Immature natural killer cell (primary cell): ENCODE measurements at places on chromosomes 3 and 15. TPM values are rescaled to one million over a fixed set of nuclear protein-coding genes. Genes with fewer than 3 reads are reported as not detected.

DNA sequence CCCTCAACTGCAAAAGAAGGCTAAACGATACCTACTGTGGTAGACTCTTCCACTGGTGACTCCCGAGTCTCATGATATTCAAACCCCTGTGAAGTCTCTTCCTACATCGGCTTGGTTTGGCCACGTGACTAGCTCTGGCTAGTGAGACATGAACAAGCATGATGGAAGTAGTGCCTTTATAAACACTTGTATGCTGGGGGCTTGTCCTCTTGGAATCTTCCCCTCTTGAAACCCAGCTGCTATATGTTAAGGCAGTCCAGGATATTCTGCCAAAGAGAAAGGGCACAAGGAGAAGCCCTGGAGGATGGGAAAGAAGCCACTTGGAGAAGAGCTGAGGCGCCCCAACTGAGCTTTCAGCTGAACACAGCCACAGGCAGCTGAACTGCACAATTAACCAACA, 16.4 kb downstream of the RBP1 start:
- H3K36me3 ChIP-seq, result no peaks in the 10 kb centered on the region
- no peak for DNase-seq
- no peak overlapping the region for H3K27ac ChIP-seq
- H3K4me3 ChIP-seq, result no peak overlapping the region
- no peaks in the 10 kb centered on the region for H3K4me1 ChIP-seq
- peaks cover 4% of the 10 kb centered on the region for H3K27me3 ChIP-seq

DNA sequence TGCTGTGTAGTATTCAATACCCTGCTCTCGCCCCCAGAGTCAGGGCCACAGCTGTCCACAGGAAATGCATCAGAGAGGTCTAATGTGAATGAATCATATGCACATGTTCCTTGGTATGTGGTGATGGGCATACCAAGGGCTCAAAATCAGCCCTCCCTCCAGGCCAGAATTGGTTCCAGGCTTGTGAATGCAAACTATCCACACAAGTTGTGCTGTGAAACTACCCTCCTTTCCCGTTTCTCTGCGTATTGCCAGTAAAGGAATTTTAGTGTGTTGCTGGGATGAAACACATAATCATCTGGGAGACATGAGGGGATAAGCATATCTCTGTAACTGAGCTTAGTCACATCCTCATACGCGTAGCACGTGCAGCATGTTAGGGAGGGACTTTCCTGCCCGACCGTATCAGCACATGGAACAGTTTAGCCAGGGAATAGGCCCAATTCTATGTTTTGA, 9.2 kb upstream of the MME start:
- no peak overlapping the region for H3K4me3 ChIP-seq
- no peaks in the 10 kb centered on the region for H3K4me1 ChIP-seq
- peaks cover 4% of the 10 kb centered on the region for H3K36me3 ChIP-seq
- no peak overlapping the region for H3K27ac ChIP-seq
- no peak for DNase-seq

DNA sequence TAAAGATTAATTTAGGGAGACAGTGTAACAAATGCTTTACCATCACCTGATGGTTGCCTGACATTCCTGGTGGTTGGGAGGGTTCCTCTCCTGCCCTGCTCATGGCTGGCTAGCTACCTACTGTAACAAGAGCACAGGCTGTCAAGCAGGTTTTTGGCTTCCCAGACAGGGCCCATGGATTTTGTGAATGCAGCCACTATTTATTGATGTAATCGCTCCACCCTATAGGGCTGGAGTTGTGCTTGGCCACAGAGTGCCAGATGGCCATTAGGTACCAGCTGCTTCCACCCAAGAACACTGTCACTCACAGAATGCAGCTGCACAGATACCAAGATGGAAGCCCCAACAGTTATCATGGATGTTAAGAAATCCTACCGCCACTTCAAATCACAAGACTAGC, 31.0 kb upstream of the KLHL25 start:
- no peak overlapping the region for H3K4me3 ChIP-seq
- peaks cover 7% of the 10 kb centered on the region for H3K27me3 ChIP-seq
- no peaks in the 10 kb centered on the region for H3K36me3 ChIP-seq
- no peak for DNase-seq
- H3K27ac ChIP-seq, result no peak overlapping the region
- no peaks in the 10 kb centered on the region for H3K4me1 ChIP-seq

DNA sequence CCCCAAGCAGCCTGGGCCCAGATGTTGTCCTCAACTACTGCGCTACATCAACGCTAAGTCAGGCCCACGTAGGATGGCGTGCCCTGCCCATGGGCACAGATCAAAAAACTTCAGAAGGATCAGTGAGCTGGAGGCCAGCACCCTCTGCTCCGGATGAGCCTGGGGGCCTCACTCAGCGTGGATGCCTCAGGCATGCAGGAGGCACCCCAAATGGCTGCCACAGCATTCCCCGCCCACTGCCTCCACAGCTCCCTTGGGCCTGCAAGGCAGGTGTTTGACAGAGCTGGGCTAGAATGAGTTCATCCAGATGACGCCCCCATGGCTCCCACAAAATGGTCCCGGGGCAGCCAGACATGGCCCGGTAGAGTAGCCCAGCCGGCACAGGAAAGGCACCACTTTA, 7.1 kb downstream of the ATP2B2 start:
- DNase-seq, result no peak
- H3K4me1 ChIP-seq, result no peaks in the 10 kb centered on the region
- no peaks in the 10 kb centered on the region for H3K27me3 ChIP-seq
- H3K27ac ChIP-seq, result no peak overlapping the region
- H3K4me3 ChIP-seq, result no peak overlapping the region

DNA sequence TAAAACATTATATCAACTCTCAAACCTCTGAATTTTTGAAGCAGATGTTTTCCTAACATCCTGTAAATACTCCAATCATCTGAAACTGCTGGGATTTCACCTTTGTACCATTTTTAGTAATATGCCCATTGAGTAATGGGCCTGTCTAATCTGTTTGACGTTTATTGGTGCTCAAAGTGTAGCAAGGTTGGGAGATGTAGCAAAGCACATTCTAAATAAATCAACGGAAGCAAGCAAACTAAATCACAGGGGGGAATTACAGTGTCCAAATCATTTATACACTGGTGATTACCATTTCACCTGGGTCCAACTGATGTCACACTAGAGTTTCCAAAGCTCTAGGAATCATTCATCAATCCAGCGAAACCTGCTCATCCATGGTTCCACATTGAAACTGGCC, 518.7 kb upstream of the TBL1XR1 start:
- H3K4me3 ChIP-seq, result no peak overlapping the region
- H3K36me3 ChIP-seq, result peaks cover 7% of the 10 kb centered on the region
- DNase-seq, result no peak
- H3K27me3 ChIP-seq, result no peaks in the 10 kb centered on the region
- H3K27ac ChIP-seq, result no peak overlapping the region

GRCh38 chr3:27910456-27910855, 188.3 kb upstream of the EOMES start:
- no peak overlapping the region for H3K27ac ChIP-seq
- no peaks in the 10 kb centered on the region for H3K27me3 ChIP-seq
- DNase-seq, result no peak
- no peak overlapping the region for H3K4me3 ChIP-seq
- peaks cover 16% of the 10 kb centered on the region for H3K4me1 ChIP-seq

DNA sequence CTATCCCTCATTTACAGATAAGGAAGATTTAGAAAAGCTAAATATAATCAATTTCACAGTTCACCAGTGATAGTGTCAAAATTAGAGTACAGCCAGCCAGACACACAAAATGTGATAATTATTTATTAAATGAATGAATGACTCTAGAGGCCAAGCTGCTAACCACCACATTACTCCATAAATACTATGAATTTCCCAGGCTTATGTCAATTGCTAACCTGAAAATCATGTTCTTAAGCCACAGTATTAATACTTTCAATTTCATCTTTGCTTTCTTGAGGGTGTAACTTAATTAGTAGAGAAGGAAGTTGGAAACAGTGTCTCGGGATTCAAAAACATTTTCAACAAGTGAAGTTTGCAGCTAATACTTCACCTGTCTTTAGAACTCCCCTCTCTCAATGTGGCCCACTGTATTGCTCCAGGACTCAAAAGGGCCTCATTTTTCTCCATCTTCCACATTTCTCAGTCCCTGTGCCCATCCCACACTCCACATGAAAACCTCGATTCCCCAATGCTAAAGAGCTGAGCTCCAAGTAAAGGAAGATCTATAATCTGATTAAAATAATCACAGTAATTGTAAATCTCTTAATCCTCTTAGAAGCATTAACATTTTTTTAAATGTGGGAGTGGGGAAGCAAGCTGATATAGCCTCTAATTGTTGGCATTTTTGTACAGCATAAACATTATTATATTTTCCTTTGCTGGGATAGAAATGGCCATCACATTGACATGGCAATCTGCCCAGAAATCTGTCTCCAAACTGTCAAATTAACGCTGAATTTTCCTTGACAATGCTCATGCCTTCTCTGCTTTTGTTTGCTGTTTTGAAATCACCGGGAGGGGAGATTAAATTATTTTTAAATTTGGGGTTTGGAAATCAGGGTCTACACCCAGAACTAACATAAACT, 765.1 kb downstream of the ROBO1 start:
- no peaks in the 10 kb centered on the region for H3K4me1 ChIP-seq
- H3K27ac ChIP-seq, result no peak overlapping the region
- H3K36me3 ChIP-seq, result no peaks in the 10 kb centered on the region
- no peak for DNase-seq
- no peak overlapping the region for H3K4me3 ChIP-seq
- peaks cover 2% of the 10 kb centered on the region for H3K27me3 ChIP-seq

Gene SLC22A13
- polyA plus RNA-seq, result not detected

Gene UPK1B
- polyA plus RNA-seq, result not detected

Gene PLA1A
- not detected for polyA plus RNA-seq

Gene PLAAT1
- not detected for polyA plus RNA-seq
